ENCODE measurements at places on chromosomes 5 and 9.

GRCh38 chr9:78919701-78920100 is 622.8 kb downstream of the PSAT1 start:
- no peak for DNase-seq

GRCh38 chr5:172082180-172082579 is 75.7 kb upstream of the FBXW11 start:
- no peak for DNase-seq

DNA sequence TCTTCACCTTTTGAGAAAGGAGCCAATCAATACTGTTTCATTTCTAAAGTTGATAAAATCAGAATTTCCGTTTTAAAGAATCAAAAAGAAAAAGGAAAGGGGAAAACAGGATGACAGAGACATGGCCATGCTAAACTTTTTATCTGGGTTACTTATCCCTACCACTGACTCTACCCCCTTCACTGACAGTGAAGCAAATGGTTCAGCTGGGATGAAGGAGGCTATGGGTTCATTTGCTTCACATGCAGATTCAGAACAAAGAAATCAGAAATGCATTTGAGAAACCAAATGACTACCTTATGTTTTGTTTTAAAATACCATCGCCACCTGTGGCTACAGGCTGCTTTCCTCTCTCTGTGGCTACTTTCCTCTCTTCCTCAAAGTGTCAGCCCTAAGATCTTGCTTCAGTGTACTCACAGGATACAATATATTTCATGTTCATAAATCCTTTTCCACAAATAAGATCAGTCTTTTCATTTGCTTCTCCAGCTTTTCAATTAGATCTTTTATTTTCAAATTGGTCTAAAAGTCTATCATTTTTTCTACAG is 53.3 kb downstream of the LPAR1 start:
- no peak for DNase-seq

DNA sequence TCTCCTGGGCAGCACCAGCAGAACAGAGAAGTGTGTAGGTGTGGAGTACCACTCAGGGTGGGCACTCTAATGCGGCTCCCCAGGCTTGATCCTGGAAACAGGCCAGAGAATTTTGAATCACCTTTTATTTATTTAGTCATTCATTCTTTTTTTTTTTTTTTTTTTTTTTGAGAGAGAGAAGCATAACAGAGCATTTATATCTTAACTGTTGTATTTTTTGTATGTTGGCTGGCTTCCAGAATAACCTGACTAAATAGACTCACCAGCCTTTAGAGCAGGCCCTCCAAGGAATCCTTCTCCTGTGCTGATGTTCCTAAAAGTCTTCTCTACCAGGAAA is 153.4 kb downstream of the PIK3R1 start:
- no peak for DNase-seq

- no peak for DNase-seq
Observed at GRCh38 chr5:152389208-152389849, 15.8 kb downstream of the NMUR2 start.

DNA sequence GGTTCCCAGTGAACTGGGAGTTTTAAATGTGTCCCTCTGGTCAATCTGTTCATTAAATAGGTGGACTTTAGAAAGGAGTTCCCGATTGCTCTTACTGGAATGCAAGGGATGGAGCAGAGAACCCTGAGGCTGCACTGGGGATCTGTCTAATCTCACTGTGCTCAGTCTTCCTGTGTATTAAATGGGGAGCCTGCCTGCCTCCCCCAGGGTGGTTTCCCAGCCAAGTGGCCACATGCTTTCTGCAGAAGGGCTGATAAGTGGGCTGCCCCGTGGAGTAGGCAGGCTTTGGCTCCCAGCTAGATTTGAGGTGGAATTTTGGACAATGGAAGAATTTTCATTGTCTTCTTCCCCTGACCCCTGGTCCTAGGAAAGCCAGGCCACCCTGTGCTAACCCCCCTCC is 14.0 kb upstream of the PHYHD1 start:
- no peak for DNase-seq

DNA sequence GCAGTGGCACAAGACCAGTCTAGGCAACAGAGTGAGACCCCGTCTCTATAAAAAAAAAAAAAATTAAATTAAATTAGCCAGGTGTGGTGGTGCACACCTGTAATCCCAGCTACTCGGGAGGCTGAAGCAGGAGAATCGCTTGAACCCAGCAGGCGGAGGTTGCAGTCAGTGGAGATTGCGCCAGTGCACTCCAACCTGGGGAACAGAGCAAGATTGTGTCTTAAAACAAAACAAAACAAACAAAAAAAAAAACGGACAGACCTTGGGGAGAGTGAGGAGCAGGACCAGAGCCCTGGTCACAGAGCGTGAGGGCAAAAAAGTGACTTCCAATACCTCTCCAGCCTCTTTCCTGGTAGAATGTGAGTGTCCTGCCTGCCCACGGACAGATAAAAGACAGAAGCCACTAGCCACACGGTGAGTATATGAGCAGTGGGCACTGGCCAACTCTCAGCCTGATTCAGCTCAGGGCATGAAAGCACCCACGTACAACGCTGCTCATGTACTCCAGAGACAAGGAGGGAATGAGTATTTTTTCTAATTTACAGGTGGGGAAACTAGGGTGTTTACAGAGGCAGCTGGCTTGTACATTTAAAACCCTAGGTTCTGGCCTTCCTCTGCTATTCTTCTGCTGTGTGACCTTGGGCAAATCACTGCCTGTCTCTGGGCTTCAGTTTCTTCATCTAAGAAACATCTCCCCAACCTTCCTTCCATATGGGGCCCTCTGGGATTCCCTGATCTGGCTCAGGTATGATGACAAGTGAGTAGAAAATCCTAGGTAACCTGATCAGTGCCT is 1.8 kb downstream of the OLFML2A start:
- DNase-seq, result no peak

- DNase-seq, result no peak
Observed at GRCh38 chr9:27766073-27766835, 193.0 kb upstream of the C9orf72 start.

DNA sequence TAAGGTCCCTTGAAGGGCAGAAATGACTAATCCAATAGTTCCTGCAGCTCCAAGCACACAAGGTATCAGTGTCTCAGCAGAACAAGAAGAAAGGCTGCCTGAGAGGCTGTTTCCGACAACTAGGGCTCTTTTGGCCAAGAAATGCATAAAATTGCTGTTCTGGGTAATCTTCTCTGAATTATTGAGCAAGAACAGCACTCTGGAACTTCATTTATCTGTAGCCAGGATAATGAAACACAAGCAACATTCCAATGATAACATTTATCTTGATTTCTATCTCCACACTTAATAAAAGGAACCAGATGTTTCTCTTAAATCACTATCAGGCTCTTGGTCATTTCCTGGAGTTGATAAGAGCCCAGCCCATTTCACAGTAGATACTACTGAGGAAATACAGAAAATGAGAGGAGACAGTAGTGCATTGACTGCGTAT is 17.0 kb upstream of the AUH start:
- no peak for DNase-seq

DNA sequence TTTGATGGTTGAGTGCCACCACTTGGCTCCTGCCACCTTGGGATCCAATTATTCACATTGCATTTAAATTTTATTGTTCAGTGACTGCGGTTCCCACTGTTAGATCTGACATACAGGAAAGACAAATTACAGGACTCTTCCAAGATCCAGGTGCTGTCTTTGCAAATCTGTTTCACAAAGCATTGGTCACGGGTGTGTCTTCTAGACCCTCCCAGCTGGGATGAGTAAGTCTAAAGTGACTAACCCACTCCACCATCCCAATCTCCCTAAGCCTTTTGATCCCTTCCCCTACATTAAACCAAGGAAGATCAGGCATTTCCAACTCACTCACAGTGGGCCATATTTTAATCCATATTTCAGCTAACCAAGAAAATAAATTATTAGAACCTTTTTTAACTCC is 1016.3 kb upstream of the CTNND2 start:
- no peak for DNase-seq

DNA sequence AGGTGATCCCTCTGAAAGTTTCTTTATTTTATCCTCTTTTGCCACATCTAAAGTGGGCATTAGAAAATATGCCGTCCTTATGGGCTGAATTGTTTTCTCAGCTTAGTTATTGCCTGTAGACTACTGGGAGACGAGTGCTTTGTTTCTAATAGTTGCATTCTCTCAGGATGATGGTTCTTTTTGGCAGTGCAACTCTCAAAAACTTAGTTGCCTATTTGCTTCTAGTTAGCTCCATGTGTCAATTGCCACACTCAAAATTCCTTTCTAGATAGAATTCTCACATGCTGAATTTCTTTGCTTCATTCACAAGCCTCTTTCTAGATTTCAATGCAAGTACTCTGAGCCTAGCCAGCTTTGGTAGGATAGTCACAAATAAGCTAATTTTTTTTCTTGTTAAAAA is 155.5 kb downstream of the FGF10 start:
- no peak for DNase-seq

DNA sequence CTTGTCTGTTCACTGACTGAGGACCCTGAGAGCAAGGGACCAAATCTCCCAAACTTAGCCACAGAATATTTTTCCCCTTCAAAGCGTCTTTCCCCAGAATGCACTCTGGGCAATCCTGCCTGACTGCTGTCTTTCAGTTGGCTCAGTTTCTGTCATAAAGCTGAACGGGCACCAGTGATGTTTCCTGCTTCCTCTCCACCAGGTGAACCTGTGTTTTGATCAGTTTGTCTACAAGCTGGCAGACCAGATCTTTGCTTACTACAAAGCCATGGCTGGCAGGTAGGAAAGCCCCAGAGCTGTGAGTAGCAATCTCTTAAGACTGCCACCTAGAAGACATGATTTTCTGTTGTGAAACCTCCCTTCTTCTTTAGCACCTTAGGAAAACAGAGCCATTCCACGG is 61.8 kb downstream of the CYFIP2 start:
- no peak for DNase-seq

GRCh38 chr9:132672413-132672690 is 2.1 kb downstream of the GTF3C4 start:
- DNase-seq, result no peak

DNA sequence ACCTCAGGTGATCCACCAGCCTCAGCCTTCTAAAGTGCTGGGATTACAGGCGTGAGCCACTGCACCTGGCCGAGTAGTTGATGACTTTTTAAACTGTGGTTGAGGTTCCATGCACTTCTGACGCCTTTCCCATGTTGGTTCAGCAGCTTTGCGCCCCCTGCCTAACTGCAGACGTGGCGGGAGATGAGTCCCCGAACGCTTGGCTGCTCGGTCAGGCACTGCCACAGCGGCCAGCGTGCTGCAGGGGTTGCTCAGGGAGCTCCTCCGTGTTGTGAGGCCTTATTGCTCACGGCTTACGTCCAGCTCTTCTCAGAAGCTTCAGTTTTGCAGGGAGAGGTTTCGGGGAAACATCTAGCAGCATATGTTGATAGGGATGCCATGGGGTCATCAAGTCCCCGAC is 35.3 kb downstream of the HABP4 start:
- no peak for DNase-seq

DNA sequence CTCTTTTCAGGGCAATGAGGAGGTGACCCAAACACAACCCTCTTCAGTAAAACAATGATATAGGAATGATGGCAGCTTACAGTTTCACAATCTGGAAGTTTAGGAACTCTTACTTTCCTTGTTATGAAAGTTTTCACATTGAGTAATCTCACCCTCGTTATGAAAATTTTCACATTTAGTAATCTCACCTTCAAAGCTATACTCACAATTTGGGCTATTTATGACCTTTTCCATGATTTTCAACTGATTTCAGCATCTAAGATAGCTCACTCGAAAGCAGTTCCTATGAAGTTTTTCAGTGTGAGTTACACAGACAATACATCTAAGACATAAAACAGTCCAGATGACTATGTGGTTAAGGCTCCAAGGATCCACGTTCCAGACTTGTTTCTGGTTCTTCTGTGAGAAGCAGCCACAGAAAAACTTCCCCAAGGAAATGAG is 57.1 kb downstream of the FOXD1 start:
- no peak for DNase-seq

DNA sequence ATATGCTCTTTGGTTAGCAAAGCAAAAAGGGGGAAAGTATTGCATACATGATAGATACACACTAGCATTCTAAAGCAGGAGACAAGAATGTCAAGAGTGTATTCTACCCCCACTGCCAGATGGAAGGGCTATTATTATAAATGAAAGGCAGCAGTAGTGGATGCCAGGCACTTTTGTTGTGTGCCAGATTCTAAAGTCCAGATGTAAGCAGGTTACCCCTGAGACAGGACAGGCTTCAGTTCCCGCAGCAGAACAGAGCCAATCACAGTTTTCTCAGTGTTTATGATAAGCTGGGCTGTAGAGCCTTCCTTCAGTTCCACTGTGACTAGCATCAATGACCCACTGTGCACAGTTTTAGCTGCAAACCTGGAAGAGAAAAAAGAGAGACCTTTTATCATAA is 226.6 kb upstream of the TBCA start:
- no peak for DNase-seq

GRCh38 chr5:91684625-91685024 is 301.5 kb upstream of the ARRDC3 start:
- DNase-seq, result no peak

DNA sequence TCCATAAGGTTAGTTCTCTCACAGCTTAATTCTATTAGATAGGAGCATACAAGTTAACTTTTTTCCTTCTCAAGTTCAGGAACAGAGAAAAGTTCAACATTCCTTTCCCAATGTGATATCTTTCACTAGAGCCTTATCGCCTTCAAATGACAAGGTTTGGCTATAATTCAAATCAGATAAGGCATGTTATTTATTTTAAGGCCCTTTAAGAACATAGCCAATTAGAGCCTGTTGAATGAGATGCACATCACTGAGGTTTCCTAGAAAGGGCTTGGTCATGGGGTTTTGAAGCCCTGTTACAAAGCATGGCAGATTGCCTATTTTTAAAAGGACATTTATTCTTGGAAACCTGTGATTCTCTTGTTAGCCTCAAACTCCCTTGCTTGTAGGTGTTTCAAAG is 123.4 kb downstream of the BASP1 start:
- no peak for DNase-seq

GRCh38 chr5:103514371-103514770 is 48.2 kb downstream of the NUDT12 start:
- no peak for DNase-seq

- no peak for DNase-seq
Observed at GRCh38 chr5:118796081-118796480, 192.3 kb downstream of the DTWD2 start.

DNA sequence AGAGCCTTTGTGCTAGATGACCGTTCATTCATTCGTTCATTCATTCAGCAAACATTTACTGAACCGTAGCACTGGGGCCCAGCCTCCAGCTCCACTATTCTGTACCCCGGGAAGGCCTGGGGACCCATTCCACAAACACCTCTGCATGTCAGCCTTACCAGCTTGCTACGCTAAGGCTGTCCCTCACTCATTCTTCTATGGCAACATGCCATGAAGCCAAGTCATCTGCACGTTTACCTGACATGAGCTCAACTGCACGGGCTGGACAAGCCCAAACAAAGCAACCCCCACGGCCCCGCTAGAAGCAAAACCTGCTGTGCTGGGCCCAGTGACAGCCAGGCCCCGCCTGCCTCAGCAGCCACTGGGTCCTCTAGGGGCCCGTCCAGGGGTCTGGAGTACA is 6.0 kb downstream of the CEL start:
- DNase-seq, result no peak

Data from SIG-M5 (cell line).